ENCODE measurements at places on chromosomes 4 and X.

GRCh38 chr4:38090455-38091246, 130.5 kb downstream of the PTTG2 start:
- DNase-seq = no peak

- no peak for DNase-seq
Measured at GRCh38 chrX:133542476-133542875, 127.2 kb upstream of the GPC4 start.

DNA sequence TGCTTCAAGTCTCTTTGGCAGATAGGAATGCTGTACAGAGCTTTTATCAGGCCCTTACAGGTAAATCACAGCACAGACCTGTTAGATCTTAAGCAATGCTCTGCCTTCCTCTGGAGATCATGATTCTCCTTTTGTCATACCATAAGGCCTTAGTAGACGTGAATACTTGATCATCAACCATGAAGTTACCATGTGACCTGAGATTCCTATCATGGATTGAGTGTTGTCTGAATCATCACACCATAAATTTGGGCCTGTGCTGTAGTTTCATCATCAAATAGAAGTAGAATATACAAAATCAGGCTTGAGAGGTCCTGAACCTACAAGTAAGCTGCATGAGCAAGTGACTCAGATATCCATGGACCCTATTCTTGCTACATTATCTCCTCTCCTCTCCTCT, 466.8 kb upstream of the INTU start:
- DNase-seq = no peak

DNA sequence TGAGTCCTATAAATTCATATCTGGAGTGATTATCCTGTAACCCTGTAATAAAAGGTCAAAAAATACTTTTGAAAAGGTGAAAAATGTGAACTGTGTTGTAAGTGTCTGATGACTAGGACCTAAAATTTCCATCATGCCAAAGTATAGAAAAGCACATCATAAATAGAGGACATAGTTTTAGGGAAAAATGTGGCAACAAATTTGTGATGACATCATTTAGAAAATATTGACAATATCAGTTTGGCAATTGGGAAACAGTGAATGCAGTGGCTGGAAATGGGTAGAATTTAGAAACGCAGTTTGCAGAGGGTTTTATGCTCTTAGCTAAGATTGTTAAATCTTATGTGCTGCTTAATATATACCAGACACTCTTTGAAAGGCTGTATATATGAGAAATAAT, 1464.8 kb downstream of the RAPGEF2 start:
- no peak for DNase-seq

DNA sequence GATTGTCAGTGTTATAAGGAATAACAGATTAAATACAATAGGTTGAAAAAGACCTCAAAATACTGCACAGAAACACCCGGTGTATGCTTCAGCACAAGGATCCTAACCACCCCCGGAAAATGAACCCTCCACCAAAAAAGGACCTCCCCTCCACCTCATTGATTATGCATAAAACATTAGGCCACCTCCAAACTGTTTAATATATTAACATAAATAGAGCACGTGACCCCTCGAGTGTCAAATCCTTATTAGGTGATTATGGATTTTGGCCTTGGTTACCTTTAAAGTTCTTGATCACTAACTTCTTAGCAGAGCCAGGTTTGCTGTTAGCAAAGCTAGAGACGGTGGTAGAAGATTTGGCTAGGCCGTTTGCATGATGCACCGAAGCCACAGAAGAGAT, 958 bp downstream of the CUL4B start:
- DNase-seq = no peak

- DNase-seq = no peak
Measured at GRCh38 chr4:16844816-16845586, 53.4 kb downstream of the LDB2 start.

DNA sequence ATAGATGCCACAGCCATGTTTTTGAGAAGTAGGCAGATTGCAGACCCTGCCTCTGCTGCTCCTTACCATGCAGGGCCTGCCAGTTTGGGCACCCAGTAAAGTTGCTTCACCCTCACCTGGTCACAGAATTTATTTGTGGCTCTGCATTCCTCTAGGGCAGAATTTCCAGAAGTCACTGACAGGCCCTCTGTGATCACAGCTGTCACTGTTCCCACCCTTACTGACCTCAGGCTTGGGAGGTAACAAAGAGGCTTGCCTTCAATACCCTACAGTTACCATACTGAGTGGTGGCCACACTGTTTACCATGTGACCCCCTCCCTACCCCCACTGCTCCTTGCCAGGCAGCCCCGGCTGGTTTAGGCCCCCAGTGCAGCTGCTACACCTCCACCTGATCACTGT, 375.1 kb downstream of the SH3BGRL start:
- DNase-seq = no peak
